Stimulated activated CD8-positive, alpha-beta memory T cell treated with anti-CD3 and anti-CD28 coated beads, Interleukin-15, amount 100 ng/mL, for 24 hours (primary cell): ENCODE measurements at places on chromosomes 12 and 14.

DNA sequence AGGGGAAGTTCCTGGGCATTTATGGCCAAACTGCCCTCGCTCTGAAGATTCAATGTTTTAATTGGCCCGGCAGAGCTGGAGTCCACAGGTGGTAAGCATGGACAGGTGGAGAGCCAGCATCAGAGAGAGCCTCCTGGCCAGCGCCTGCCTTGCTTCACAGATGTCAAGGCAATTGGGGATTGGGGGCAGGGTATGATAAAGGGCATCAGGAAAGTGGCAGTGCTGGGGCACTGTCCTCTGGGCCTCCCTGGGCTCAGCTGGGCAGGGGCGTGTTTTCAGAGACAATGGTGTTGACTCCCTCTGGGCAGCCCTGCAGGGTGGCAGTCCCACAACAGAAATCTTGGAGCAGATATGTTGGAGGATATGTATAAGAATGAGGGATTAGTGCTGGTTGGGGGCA lies 237.3 kb downstream of the CACNA1C start:
- no peak for DNase-seq

DNA sequence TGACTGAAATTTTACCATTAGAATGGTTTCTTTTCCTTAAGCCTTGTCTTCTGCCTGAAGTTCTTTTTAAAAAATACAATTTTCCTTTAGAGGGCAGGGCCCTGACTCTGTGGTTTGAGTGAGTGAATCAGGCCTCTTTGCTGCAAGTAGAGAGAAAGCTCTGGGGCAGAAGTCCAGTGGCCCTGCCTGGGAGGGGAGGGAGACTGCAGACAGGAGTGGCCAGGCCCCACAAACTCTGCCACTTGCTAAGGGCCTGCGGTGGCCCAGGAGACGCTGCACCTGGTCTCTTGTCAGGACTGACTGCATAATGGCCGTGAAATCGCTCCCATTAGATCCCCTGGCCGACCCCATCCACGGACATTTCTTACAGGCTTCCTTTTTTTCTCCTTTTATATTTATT lies 25.5 kb downstream of the TSPAN11 start:
- DNase-seq: no peak

- DNase-seq: no peak
Measured at GRCh38 chr14:103393676-103394626, 8.7 kb downstream of the MARK3 start.

- DNase-seq: no peak
Measured at GRCh38 chr14:56334458-56334857, 216.2 kb downstream of the PELI2 start.

DNA sequence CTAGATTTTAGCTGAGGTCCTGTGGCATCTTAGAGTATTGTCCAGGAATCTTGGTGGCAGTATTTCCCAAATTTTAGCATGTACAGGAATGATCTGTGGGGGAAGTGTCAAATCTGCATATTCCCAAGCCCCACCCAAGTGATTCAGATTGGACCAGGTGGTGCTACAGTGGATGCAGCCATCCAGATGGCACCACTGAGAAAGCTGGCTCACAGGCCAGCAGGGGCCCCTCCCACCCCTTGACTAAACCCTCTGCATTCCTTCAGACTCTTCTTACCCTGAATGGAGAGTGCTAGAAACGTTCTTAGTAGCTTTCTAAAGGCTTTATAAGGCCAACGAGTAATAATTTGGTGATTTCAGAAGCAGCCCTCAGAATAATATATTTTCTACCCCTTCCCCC lies 255.2 kb downstream of the NRXN3 start:
- DNase-seq: no peak

DNA sequence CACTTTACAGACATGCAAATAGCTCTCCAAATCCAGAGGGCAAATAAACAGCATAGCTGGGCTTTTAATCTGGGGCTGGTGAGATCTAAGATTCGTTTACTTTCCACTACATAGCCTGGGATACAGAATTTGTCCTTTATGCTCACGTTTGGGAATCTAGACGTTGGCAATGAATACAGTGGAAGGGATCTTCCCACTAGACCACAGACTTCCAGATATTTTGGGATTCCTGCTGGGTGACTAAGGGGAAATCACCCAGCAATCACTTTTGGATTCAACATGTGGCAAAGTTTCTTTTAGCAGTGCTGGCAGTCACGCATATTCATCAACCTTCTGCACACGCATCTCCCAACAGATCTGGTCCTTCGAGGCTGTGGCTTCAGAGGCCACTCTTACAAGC lies 23.5 kb downstream of the APPL2 start:
- no peak for DNase-seq
